IPS-NIHi11 (cell line): ENCODE measurements at places on chromosomes 6 and 20.

DNA sequence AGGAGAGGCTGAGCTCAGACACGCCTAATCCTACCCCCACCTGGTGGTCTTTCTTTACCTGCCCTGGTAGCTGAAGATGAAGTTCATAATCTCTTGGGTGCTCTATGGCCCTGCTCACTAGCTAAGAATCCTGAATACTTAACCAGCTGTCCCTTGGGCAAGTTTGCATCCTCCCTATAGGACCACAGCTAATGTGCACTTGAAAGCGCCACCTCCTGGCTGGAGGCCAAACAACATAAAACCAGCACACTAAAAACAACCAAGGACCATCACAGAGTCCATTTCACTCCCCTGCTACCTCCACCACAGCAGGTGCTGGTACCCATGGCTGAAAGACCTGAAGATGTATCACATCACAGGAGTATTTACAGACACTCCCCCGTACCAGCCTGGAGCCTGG, 155.5 kb upstream of the SLC24A3 start:
- no peak for DNase-seq

GRCh38 chr6:138442663-138443062, 38.6 kb downstream of the HEBP2 start:
- no peak for DNase-seq

- DNase-seq = no peak
Observed at GRCh38 chr6:14877758-14878157, 368.1 kb upstream of the JARID2 start.

- no peak for DNase-seq
Observed at GRCh38 chr6:136922685-136923006, 545 bp downstream of the SLC35D3 start.

- no peak for DNase-seq
Observed at GRCh38 chr6:63783096-63783495, 147.5 kb downstream of the PHF3 start.
